ENCODE measurements at places on chromosomes 7 and 10.

DNA sequence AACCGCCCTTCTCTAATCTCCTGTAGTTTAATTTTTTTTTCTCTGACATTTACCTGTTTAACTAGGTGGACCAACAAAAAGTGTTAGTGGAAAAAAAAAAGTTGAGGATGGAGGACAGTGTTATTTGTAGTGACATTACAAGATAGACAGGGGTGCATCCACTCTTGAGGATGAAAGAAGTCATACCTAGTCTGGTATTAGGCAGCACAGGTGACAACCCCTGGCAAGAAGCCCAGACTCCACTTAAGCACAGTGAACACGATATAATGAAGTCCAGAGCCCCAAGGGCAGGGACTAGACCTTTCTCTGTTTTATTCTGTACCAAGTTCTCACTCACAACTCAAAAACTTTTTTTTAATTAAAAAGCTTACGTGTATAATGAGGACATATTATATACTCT is 268.4 kb downstream of the GPR37 start:
- DNase-seq = no peak

DNA sequence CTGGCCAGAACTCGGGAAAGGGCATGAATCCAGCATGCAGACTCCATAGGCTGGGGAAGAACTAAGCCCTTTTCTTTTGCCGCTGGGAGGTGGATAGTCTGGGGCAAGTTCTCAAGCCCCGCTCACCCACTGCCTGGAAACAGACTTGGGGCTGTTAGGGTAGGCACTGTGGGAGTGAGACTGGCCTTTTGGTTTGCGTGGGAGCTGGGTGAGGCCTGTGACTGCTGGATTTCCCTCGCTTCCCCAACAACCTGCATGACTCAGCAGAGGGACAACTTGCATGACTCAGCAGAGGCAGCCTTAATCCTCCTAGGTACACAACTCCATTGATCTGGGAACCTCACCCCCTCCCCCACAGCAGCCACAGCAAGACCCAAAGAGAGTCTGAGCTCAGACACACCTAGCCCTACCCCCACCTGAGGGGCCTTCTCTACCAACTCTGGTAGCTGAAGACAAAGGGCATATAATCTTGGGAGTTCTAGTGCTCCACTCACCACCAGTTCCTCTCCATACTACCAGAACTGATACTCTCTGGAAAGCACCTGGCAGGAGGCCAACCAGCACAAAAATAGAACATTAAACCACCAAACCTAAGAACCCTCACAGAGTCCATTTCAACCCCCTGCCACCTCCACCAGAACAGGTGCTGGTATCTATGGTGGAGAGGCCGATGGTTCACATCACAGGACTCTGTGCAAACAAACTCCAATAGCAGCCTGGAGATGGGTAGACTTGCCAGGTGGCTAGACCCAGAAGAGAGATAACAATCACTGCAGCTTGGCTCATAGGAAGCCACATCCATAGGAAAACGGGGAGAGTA is 81.4 kb upstream of the LAMB4 start:
- DNase-seq = no peak

GRCh38 chr7:14432924-14433323 is 443.5 kb upstream of the ETV1 start:
- no peak for DNase-seq

GRCh38 chr7:37977243-37977642 is 56.8 kb downstream of the EPDR1 start:
- DNase-seq = no peak

DNA sequence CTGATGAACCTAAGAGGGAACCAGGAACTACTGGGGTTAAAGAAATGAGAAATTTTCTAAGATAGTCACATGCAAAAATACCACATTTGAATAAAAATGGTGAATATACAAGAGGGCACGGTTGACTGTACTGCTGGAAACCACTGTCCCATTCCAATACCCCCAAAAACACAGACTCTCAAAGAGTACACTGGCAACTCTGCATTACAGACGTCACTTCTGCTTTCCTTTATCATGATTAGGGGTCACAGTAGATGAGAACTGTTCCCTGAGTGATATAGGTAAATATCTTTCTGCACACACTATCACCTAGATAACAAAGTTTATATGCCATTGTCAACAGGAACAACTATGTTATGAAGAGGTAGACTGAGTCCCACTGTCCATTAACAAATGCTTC is 69.5 kb downstream of the RAPGEF5 start:
- DNase-seq = no peak

GRCh38 chr10:3179174-3179573 is 6.6 kb upstream of the PITRM1 start:
- no peak for DNase-seq

- DNase-seq = no peak
Observed at GRCh38 chr10:43885842-43886241, 237.2 kb upstream of the ZNF32 start.

DNA sequence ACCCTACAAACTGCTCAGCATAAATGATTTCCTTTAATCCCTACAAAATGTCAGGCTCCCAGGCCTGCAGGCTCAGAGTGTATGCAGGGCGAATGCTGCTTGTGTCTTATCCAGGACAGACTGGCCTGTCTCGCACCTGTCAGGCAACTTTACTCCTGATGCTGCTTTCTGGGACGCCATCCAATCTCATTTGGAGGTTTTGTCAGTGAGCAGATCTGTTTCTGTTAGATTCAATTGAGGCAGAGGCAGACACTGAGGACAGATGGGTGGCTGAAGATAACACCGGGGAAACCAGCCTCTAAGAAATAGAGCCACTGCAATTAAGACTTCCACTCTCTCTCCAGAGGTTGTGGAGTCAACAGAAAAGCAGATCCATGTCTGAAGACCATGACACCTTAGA is 115.6 kb downstream of the DPP6 start:
- no peak for DNase-seq

- no peak for DNase-seq
Observed at GRCh38 chr7:38312821-38313220, 39.4 kb upstream of the TARP start.

DNA sequence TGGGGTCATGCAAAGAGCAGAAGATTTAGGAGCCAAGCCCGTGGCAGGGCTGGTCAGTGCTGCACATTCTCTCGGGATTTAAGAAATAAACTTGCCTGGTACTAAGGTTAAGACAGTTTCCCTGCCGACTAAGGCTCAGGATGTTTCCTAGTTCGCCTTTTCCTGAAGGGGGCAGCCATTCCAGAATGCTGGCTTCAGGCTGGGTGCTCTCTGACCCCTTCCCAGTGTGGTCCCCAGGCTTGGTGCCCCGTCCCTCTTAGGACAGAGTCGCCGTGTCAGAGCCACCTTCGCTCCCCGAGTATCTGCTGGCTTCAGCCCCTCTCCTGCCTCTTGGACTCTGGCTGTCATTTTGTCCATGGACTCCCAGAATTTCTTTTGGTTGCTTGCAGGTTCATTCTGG is 117.2 kb downstream of the ELFN1 start:
- no peak for DNase-seq

DNA sequence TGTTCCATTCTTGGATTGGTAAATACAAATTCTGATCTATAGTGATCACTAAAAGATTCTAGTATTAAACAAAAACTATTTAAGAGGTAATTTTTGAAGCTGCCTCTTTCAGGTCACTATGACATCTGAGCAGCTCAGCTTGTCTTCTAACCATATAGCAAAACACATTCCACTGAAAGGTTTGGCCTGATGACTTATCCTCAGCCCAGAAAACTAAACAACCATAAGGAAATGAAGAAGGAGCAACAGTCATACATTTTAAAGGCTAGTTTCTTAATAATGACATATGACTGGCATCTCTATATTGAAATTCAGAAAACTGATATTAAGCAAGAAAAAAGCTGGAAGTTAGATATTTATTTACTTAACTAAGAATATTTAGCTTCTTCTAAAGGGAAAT is 24.6 kb downstream of the NT5C2 start:
- DNase-seq = no peak

DNA sequence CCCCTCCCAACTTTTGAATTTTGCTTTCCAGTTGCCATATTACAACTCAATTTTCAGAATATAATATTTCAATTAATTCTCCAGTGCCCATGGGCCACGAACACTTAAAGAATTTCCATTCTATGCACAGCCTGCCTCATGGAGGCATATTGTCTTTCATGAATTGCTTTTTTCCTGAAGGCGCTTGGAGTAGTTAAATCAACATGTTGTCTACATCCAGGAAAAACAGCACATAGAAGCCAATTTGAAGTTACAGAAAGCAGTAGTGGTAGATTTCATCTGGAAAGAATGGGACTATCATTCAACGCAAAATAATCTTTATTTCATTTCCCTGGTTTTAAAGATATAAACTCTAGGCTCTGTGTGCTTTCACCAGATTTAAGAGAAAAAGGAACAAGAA is 106.0 kb downstream of the NRP1 start:
- DNase-seq = no peak

DNA sequence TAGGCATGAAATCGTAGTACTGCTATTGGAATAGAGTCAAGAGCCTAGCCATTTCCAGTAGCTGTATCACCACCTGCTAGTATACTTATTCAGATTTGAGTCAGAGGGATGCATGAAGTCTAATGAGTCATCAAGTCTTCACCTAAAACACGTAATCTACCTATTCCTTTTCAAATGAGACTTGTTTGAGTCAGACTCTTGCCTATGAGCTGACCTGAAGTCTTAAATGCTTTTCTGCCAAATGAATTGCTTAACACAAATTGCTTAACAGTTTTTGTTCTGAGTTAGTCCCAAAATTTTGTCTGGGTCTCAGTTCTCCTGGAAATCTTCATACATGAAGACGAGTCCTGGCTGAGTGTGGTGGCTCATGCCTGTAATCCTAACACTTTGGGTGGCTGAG is 165.2 kb downstream of the GNAT3 start:
- DNase-seq = no peak

- no peak for DNase-seq
Observed at GRCh38 chr10:88437411-88437810, 145.7 kb downstream of the RNLS start.

- DNase-seq = no peak
Observed at GRCh38 chr7:48165157-48165556, 6.1 kb upstream of the ABCA13 start.

Data from activated CD4-positive, alpha-beta T cell treated with anti-CD3 and anti-CD28 coated beads, Interleukin-2, amount 50 U/mL, for 48 hours (primary cell).